ENCODE measurements at places on chromosomes 6 and 20.

- no peak for DNase-seq
Observed at GRCh38 chr6:37514321-37514771, 14.7 kb upstream of the CCDC167 start.

DNA sequence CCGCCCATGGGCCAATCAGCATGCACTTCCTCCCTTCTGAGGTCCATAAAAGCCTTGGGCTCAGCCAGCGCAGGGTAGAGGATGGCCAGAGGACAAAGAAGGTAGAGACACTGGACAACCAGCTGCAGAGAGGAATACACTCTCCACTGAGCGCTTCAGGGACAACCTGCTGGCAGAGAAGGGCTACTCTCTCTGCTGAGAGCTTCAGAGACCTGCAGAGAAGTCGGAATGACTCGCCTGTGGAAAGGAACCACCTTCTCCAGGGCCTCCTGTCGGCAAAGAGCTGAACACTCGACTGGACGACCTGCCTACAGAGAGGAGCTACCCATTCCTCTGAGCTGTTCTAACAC, 31.4 kb upstream of the SLA2 start:
- DNase-seq: no peak

DNA sequence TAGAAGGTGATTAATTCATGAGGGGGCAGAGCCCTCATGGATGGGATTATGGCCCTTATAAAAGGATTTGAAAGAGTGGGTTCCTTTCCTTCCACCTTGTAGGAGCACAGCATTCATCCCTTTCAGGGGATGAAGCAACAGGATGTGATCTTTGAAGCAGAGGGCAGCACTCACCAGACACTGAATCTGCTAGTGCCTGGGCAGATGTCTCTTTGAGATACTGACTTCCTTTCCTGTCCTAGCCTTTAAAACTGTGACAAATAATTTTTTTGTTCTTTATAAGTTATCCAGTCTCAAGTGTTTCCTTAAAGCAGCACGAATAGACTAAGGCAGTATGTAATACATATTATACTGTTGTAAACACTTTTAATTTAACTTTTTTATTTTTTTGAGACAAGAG, 538.6 kb upstream of the RNF217 start:
- DNase-seq: no peak

DNA sequence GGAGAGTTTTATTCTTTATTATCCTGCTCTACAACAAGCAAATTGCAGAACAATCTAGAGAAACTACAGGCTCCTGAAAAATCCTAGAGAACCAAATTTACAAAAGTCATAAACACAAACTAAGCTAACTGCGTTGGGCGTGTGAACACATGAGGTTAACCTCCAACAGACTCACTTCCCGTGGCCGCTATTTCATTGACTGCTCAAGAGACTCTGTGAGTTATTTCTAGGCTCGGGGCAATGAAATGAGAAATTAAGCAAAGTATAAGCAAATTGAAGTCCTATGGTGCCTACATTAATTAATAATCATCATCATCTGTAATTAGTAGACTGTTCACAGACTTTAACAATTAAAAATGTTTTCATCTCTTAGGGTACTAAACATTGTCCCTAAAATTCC, 100.0 kb downstream of the MBOAT1 start:
- DNase-seq: no peak

DNA sequence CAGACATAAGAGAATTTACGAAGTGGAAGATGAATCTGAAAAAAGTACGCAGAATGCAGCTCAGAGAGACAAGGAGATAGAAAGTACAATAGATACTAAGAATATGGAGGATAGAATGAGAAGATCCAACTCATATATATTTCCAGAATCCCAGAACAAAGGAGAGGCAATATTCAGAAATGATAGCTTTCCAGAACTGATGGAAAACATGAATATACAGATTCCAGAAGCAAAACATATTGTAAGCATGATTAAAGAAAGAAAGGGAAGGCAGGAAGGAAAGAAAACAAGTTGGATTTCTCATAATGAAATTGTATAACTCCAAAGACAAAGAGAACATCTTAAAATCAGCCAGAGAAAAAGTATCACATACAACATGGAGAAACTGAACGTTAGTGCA, 22.9 kb downstream of the GFRA4 start:
- DNase-seq: no peak

DNA sequence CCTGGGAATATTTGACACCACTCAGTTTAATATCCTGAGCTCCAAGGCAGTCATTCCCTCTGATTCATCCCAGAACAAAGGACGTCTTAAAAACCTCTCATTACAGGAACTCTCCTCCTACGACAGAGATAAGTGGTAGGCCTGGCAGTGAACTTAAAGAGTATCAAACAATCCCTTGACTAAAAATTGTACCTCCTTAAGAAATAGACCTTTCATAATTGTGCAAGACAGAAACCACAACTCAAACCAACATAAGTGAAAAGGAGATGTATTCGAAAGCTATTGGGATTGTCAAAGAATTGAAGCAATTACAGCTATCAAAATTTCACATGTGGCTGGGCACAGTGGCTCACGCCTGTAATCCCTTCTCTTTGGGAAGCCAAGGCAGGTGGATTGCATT, 19.1 kb upstream of the BNIP5 start:
- no peak for DNase-seq

- DNase-seq: no peak
Observed at GRCh38 chr6:140264431-140264830, 890.0 kb upstream of the CITED2 start.

- no peak for DNase-seq
Observed at GRCh38 chr20:14331646-14332045, 5.8 kb downstream of the FLRT3 start.

- no peak for DNase-seq
Observed at GRCh38 chr20:52179331-52180179, 12.0 kb downstream of the ZFP64 start.

GRCh38 chr6:136149311-136149710, 100.8 kb downstream of the MTFR2 start:
- DNase-seq: no peak

DNA sequence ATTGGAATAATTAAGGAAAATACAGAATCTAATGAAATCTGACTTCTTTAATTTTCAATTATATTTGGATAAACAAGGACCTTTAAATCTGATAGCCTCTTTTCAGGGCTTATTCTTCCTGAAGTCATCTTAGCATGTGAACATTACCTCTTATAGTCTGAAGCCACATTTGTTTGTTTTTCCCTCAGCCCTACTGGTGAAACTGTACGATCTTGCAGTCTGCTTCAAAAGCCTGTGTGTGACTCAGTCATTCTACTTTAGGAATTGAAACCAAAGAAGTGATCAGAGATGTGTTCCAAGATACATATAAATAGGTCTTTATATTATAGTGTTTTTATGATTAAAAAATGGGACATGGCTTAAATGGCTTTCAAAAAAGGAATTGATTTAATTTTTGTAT, 67.5 kb downstream of the MACROD2 start:
- no peak for DNase-seq

DNA sequence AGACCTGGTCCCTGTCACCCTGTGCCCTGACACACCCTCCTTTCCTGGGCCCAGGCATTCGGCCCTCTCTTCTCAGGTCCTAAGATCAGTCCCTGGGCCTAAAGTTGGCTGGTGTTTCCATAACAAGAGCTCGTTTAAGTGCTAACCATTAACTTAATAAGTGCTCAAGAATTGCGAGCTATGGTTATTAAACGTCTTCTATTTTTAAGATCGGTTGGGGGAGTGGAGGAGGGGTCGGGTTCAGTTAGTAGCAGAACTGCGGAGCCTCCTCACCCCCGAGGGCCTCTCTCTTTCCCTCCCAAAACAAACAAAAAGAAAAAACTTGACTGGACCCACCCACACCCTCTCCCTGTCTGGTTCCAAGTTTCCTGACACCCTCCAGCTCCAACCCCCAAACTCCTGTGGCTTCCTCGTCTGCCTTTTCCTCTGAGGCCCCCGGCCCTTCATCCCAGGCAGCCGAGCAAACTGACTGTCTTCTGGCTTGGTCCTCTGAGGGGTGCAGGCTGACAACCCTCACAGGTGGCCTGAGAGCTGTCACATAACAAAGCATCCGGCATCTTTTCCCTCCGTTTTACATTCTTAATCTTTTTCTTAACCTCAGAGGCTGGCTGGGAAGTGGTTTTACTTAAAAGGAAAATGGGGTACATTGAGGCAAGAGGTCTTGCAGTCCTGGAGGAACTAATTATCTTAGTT, 2.0 kb downstream of the STK35 start:
- no peak for DNase-seq

GRCh38 chr6:29608131-29608530, 23.2 kb downstream of the OR2H2 start:
- DNase-seq: no peak

DNA sequence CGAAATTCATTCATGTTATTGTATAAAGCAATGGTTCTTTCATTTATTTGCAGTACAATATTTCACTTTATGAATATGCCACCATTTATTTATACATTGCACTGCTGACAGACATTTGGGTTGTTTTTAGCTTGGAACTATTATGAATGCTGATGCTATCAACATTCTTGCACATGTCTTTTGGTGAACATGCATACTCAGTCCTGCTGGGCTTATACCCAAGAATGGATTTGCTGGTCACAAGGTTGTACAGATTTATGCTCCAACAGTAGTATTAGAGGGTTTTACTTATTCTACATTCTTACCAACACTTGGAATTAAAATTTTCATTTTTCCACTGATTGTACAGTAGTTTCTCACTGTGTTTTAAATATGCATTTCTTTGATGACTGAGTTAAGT, 126.2 kb downstream of the PTPRK start:
- DNase-seq: no peak
